ENCODE measurements at places on chromosomes 4 and X.

DNA sequence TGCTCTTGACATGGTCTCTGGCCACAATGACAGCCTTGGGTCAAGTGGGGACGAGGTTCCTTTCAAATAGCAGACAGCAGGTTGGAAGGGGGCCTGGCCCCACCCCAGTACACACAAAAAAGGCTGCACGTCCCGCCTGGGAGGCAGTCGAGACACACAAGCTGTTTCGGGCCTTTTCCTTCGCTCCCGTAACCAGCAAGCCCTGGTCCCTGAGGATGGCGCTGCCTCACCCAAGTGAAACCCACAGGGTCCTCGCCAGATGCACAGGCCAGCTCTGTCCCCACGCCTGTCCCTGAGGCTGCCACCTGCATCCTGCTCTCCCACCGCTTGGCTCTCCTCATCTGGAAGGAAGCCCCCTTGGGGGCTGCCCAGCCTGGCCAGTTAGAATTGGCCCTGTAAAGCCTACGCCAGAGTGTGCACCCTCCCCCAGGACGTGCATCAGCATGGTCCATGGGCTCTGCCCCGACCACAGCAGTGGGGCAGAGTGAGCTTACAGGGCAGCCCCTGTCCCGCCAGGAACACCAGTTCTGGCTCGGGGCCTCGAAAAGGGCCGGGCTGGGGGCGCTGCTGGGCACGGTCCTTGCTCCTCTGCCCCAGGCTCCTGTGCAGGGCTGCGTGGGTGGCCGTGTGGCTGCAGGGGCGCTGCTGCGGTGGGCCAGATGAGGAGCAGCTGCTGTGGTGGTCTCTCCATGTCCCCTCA is 2.0 kb downstream of the CPLX1 start:
- DNase-seq: no peak

- no peak for DNase-seq
Measured at GRCh38 chr4:107318078-107318477, 282.0 kb upstream of the DKK2 start.

- DNase-seq: no peak
Measured at GRCh38 chr4:71980976-71981375, 50.8 kb upstream of the NPFFR2 start.

DNA sequence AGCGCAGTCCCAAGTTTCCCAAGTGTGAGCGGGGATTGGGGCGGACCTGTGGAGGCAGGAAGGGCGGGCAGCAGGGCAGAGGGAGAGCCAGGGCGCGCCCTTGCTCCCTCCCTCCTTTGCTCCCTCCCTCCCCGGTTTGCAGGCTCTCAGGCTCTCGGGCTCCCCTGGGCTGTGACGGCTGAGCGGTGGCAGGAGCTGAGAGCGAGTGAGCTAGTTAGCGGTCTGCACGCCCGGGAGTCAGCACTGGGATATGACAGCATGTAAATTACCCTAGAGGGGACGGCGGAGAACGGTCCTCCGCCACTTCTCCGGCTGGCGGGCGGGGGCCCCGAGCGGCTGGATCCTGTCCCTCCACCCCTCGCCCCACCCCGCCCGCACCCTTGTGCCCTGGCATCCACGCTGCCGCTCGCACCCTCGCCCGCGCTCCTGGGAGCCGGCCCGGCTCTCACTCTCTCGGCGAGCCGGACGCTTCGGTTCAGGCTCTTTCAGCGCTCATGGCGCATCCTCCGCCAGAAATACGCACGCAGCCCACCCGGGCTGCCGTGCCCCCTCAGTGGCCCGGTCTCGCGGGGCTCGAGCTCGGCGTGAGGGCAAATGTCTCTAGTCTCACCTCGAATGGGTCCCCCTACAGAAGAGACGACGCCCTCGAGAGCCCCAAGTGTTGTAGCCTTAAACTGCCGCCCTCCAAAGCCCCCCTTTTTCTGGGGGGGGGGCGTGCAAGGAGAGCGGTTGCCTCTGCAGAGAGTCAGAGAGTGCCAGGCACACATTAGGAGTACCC is at the start of gene TSC22D3:
Gene TSC22D3 (minus strand): TSS at position 54 of the 778 bp plus-strand sequence. CDS start 368 bp downstream, outside the sequence.
- peak; percentile 62 for DNase-seq

GRCh38 chr4:153725136-153725830 is 34.5 kb downstream of the RNF175 start:
- DNase-seq: no peak

GRCh38 chrX:69093960-69094871 is 71.0 kb downstream of the PJA1 start:
- DNase-seq: peak; percentile 34

GRCh38 chrX:22015139-22015750 is 16.9 kb upstream of the PHEX start:
- no peak for DNase-seq

- no peak for DNase-seq
Measured at GRCh38 chrX:28668957-28669356, 81.7 kb downstream of the IL1RAPL1 start.

GRCh38 chrX:39337451-39337850 is 536.2 kb downstream of the MID1IP1 start:
- no peak for DNase-seq

DNA sequence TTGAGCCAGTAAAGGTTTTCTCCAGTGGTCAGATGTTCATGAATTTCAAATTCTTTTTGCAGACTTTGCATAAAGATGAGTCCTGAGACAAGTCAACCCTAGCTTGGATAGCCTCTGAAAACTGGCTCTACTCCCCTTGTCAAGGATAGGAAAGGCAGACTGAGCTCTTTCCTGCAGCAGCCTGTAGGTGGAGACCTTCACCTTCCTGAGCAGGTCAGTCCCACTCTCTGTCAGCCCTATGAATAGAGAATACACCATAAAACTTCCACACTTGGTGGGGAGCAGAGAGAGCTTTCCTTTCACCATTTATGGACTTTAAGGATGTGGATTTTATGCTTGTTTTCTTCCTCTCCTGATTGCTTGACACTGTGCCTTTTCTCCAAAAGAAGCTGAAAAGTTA is 41.9 kb downstream of the PCDH19 start:
- peak; percentile 1 for DNase-seq

- no peak for DNase-seq
Measured at GRCh38 chrX:48086082-48086481, 14.6 kb upstream of the ZNF630 start.

- DNase-seq: no peak
Measured at GRCh38 chrX:13694359-13694758, 5.4 kb downstream of the RAB9A start.

GRCh38 chr4:161525121-161525520 is 638.7 kb downstream of the FSTL5 start:
- no peak for DNase-seq

- DNase-seq: no peak
Measured at GRCh38 chr4:84957514-84958420, 8.7 kb downstream of the WDFY3 start.

GRCh38 chr4:47442980-47443379 is 20.5 kb downstream of the COMMD8 start:
- no peak for DNase-seq

GRCh38 chrX:112874175-112874574 is 33.5 kb upstream of the AMOT start:
- DNase-seq: no peak
